ENCODE measurements at places on chromosomes 1 and 21.

DNA sequence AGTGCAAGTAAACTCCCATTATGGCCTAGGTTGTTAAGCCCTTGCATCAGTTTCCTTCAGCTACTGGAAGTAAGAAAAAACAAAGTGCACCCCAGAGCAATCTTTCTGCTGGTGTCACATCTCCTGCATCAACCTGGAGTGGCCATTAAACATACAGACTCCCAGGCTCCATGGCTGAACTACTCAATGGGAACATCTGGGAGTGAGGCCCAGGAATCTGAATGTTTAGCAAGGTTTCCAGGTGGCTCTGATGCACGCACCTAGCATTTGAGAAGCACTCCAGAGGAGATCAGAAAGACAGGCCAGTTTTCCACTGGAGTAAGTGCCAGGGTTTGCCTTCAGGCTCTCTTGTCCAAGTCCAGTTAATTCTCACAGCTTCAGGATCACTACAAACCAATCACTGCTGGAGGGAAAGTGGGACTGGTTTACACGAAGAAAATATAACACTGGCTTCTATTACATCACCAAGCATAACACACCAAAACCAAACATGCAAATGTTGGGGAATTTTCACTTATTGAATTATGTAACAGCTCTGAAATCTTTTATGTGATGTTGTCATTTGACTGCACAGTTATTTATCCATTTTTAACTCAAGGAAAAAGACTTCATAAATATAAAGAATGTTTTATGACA is 22.3 kb upstream of the ABCA4 start:
- DNase-seq, result no peak

DNA sequence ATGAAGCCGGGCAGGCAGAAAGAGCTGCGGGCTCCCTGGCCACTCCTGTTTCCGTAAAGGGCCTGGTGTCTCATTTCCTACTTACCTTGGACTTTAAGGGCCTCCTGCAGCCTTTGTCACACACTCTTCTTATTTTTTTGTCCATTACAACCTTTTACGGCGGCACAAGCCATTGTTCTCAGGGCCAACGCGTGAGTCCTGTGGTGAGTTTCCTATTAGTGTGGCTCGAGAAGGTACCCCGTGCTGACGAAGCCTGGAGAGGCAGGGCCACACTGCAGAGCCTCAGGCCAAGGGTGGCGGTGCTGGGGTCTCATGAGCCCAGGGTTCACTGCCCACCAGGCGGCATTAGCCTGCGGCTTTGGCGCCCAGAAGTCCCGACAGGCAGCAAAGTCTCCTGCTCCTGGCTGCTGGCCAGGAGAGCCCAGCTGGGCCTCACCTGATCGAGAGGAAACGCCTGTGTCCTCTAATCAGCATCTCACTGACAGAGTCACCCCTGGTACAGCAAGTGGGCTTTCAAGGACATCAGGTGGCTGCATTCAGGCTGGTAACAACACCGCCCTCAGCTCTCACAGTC is 62.0 kb downstream of the SIK1 start:
- DNase-seq, result no peak

DNA sequence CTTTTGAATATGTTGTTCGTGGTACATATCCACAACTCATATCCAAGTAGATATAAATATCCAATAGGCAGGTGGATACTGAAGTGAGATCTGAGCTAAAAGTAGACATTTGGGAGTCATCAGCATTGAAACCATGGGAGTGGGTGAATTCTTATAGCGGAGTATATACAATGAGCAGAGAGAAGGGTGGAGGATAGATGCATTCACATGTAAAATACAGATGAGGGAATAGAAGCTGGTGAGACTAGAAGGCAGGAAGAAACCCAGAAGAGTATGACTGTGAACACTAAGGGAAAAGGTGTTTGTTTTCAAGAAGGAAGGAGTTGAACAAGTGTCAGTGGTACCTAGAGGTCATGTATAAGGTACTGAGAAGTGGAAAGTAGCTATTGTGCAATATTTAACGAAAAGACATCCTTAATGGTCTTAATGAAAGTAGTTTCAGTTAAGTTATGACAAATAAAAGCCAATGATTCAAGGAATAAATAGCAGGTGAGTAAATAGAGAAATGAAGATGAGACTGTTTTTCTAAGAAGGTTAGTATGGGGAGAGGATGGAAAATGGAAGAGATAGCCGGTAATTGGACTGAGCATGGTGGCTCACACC is 181.6 kb upstream of the CACYBP start:
- DNase-seq, result no peak

DNA sequence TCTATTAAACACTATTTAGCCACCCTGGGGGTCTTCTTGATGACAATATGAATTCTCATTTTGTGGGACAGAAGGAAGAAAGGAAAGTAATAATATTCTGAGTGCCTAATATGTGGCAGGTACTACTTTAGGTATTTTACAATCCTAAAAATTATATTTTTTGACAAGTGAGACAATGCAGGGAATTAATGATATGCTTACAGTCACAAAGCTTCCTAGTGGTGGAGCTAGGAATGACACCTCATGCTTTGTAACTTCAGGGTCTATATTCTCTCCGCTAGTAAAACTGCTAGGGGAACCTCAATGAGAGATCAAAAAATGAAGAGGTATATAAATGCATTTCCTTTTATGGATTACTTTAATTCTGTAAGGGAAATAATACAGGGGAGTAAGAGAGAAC is 44.3 kb downstream of the TPR start:
- DNase-seq, result no peak

DNA sequence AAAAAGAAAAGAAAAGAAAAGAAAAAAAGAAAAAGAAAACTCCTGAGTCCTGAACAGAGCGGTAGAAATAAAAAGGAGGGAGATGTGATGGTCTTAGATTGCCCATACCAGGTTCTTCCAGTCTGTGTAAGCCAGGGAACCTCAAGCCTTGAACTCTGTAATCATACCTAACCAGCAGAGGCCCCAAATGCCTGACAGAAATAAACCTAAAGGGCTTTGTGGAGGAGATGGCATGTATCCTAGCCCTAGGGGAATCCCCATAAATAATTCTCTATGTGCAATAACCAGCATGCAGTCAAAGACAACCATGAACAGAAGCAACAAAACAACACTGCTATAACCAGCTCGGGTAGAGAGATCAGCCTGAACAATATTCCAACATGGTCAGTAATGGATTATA is 40.4 kb downstream of the USP48 start:
- DNase-seq, result no peak

- DNase-seq, result no peak
Observed at GRCh38 chr1:240946926-240947325, 335.0 kb upstream of the GREM2 start.

DNA sequence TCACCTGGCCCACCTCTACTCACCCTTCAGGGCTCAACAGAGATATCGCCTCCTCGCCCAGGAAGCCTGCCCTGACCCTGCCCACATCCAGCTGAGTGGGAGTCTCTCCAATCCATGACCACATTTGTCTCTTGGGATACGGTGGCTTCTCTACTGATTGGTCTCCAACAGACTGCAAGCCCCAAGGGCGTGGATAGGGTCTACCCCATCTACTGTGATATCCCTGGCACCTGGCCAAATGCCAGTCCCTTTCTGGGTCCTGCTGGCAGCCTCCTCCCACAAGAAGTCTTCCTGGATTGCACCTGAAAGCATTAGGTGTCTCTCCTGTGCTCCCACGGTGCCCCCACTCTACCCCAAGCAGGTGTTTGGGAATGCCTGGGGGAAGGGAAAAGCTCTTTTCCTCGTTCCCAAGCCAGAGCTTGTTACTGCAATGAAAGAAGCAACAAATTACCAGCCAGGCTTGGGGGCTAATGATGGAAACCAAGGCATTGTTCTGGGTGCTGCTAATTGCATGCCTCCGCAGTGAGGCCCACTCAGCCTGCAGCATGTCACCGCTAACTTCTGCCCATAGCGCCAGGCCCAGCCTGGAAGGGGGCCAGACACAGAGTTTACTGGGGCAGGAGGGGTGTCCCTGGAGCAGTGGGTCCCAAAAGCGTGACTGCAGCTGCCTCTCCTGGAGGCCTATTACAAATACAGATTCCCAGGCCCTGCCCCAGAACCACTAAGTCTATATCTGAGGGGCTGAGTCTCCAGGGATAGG is 90.7 kb upstream of the IFFO2 start:
- DNase-seq, result no peak

GRCh38 chr1:173330149-173330951 is 123.2 kb upstream of the TNFSF4 start:
- no peak for DNase-seq

- DNase-seq, result no peak
Observed at GRCh38 chr21:39103689-39104088, 79.6 kb downstream of the PSMG1 start.

DNA sequence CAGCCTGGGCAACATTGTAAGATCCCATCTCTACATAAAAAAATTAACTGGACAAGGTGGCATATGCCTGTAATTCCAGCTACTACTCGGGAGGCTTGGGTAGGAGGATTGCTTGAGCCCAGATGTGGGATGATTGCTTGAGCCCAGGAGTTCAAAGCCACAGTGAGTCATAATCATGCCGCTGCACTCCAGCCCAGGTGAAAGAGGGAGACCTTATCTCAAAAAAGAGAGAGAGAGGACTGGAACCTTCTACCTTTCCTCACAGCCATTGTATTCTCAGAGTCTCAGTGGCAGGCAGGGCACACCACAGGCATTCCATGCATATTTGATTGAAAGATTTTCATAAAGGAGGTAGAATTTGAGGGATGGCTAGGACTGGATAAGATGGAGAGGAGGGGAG is 78.4 kb downstream of the KIF14 start:
- no peak for DNase-seq

GRCh38 chr1:181506563-181507353 is 23.4 kb downstream of the CACNA1E start:
- DNase-seq, result no peak

DNA sequence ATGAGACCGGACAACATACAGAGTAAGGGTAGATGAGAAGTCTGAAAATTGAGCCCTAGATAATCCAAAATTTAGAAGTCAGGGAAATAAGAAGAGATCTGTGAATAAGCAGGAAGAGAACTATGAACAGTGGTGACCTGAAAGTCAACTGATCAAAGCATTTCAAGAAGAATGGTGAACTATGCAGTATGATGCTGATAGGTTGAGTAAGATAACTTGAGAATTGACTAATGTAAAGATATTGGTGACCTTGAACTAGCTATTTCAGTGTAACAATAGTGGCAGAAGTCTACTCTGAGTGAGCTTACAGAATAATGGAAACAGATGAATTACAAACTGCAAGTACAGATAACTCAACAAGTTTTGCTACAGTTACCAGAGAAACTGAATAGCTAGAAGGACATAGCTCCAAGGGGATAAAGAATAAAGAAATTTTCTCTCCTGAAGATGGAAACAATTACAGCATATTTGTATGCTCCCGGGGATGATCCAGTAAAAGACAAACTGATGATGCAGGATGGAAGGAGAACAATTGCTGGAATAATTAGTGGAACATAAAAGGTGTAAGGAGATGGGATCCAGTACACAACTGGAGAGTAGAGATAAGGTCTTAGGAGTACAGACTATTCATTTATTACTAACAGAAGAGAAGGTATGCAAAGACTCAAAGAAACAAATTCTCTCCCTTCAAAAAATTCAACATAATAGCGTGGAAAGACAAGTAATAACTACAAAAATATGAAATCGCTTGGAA is 10.9 kb downstream of the NRDC start:
- DNase-seq, result no peak

DNA sequence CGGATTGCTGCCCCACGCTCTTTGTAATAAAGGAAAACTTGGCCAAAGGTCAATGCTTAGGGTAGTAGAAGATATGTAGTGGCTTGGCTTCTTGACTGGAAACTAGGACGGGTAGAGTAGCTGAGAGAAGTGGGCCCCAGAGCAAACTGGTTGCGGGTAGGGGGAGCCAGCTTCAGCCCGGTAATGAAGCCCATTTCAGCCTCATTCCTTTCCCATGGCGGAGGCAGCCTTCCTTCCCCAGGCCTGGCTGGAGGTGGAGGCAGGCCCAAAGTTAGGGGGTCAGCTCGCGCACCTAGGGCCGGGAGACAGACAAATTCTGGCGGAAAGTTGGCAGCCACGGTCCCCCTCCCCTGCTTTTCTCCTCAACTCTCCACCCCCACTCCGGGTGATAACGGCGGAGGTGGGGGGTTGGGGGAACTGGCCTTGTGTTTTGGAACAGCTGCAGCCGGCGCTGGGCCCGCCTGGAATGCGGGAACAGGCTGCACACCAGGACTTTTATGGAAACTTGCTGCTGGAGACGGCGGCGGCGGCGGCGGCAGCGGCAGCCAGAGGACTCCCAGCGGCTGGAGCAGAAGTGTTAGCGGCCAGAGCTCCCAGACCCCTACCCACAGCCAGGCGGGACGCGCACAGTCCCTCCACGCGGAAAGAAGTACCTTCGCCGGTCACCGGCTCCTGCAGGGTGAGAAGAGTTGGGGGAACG is at the start of gene NEXN:
Gene NEXN, plus strand, starts transcription at position 544 of the 700 bp plus-strand sequence. CDS start 27,483 bp downstream, outside the sequence.
- no peak for DNase-seq

- no peak for DNase-seq
Observed at GRCh38 chr1:233972951-233973635, 68.6 kb downstream of the SLC35F3 start.

GRCh38 chr1:212990276-212990675 is 25.4 kb downstream of the ANGEL2 start:
- DNase-seq, result no peak

DNA sequence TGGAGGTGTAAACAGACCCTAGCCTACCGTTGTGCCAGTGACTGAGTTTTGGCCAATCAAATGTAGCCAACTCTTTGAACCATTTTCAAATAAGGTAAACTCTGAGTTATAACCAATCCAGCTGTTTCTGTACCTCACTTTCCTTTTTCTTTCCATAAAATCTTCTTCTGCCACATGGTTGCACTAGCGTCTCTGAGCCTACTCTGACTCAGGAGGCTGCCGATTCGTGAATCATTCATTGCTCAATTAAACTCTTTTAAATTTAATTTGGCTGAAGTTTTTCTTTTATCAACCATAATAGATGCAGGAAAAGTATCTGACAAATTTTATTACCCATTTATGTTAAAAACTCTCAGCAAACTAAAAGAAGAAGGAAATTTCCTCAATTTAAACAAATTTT is 111.5 kb upstream of the LYPLAL1 start:
- DNase-seq, result no peak

GRCh38 chr1:94250341-94250740 is 13.0 kb upstream of the ARHGAP29 start:
- DNase-seq, result no peak

DNA sequence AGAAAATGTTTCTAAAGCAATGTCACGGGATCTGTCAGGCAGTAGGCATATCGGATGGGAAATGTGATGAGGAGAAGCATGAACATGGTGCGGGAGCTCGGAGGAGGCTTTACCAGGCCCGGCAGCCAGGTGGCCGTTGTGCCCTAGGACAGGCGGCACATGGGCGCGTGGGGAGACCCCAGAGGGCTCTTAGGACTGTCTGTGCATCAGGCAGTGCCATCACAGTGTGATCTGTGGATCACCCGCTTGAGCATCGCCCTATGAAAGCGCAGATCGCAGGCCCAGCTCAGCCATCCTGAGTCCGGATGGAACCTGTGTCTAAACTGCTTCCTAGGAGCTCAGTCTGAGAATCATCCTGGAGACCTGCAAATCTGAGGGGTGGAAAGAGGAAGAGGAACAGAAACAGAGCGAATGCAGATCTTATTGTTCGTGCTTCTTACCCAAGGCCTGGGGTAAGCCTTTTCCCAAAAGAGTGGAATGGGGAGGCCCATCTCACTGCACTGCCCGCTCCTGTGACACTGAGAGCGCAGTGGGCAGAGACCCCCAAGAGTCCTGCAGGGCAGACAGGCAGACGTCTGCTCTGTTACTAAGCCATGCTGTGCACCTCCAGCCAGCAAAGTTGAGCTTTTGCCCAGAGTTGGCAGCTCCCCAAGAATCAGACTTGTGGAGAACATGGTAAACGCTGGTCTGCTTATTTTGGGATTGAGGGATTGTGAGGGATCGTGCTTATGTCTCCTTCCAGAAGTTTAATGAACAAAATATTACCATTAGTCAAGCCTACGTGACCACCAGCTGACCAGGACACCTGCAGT is 251.0 kb downstream of the RHOU start:
- DNase-seq, result no peak

GRCh38 chr1:183460596-183460995 is 11.7 kb upstream of the SMG7 start:
- no peak for DNase-seq

Measured in naive thymus-derived CD8-positive, alpha-beta T cell (primary cell).